Activated CD8-positive, alpha-beta memory T cell treated with anti-CD3 and anti-CD28 coated beads, Interleukin-2, amount 10 ng/mL, durations not matched to agents 7 days and 5 days (primary cell): ENCODE measurements at places on chromosomes 3 and 15.

DNA sequence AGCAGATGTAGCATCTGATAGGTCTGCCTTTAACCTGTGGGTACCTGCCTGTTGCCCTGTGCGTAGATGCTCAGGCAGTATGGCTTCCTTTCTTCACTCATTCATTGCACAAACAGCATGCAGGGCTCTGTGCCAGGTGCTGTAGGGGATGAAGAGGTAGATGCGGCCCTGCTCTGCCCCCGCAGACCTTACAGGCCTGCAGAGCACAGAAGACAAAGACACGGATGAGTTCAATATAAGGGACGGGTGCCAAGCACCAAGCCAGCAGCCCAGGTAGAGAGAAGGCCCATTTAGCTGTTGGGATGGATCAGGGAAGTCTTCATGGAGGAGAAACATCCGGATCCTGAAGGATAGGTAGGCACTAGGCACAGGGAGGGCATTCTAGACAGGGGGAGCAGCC is 69.4 kb downstream of the AAGAB start:
- no peak for DNase-seq

GRCh38 chr3:46865031-46865507 is 1.8 kb upstream of the MYL3 start:
- no peak for DNase-seq

DNA sequence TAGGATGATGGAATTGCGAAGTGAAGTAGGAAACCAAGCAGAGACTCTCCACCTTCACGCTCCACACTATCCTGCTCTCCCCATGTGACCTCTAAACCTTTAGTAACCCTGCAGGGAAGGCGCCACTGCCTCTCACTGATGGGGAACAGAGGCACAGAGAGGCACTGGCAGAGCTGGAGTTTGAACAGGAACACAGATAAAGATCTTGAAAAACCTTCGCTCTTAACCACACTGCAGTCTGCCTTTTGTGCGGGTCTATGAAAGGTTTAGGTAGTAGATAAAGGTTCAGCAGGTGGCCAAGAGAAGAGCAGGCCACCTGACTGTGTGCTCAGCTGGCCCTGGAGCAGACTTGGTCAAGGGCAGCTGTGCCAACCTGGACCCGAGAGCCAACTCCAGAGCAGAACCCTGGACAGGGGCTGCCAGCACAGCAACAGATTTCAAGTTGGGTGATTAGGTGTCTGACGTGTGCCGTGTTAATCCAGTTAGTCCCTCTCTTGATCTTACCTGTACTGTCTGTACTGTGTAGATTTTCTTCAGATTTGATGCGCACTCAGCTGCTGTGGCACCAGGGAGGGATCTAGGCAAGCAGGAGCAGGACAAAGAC is 15.2 kb downstream of the EIF4E3 start:
- no peak for DNase-seq

DNA sequence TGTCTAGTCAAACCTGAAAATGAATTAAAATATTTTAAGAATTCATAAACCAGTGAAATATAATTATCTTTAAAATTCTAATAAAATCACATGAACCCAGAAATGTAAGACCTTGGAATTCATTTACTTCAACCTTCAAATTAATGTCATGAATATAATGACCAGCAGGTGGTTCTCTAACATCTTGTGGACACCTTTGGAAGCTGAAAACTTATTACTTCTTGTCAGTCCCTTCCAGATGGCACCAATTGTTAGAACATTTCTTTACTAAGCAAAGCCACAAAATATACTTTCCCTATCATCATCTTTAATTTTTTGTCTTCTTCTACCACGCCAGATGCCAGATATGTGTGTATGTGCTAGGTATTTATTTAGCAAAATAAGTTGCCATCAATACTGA is 240.0 kb downstream of the MBNL1 start:
- no peak for DNase-seq

GRCh38 chr3:136142592-136142991 is 53.5 kb downstream of the MSL2 start:
- DNase-seq, result no peak

DNA sequence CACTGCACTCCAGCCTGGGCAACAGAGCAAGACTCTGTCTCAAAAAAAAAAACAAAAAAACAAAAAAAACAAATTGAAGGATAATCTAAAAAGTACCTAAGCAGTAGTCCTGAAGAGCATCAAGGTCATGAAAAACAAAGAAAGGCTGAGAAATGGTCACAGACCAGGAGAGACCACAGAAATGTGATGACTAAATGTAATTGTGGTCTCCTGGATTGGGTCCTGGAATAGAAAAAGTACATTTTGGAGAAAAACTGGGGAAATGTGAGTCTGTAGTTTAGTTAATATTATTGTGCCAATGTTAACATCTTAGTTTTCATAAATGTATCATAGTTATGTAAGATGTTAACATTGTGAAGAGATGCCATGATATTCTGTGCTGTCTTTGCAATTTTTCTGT is 267.5 kb upstream of the NR2E3 start:
- no peak for DNase-seq

GRCh38 chr3:195085356-195086130 is 185.4 kb downstream of the XXYLT1 start:
- no peak for DNase-seq

DNA sequence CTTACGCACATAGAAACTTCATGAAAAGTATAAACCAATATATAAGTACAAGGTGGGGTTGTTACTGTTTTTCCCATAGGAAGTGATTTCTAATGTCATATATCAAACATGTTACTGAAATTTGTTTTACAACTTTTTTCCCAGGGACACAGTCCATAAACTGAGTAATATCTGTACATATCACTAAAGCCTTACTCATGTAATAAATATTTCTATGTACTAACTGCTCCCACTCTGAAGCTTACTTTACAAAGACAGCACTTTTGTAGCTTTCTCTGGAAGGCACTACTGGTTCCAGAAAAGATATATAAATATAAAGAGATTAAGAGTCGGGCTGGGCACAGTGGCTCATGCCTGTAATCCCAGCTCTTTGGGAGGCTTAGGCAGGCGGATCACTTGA is 91.7 kb downstream of the MYO5A start:
- DNase-seq, result no peak

- DNase-seq, result no peak
These were observed 96.2 kb downstream of the ALDH1A2 start for GRCh38 chr15:57969355-57969754.

DNA sequence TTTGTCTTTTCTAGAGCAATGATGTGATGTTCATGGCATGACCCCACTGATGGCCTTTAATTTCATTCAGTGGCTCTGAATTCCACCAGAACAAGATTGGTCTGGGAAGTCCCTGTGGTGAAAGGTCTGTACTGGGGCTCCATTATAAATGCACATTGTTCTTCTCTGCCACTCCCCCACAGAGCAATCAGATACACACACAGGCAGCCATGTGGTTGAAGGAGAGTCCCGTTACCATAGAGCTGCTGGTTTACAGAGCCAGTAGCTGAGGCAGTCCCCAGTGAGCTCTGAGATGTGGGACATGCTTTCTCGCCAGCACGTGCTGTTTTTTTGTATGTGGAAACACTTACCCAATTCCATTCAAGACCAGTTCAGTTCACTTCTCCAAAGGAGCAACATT is 172.7 kb upstream of the TRIM42 start:
- no peak for DNase-seq

DNA sequence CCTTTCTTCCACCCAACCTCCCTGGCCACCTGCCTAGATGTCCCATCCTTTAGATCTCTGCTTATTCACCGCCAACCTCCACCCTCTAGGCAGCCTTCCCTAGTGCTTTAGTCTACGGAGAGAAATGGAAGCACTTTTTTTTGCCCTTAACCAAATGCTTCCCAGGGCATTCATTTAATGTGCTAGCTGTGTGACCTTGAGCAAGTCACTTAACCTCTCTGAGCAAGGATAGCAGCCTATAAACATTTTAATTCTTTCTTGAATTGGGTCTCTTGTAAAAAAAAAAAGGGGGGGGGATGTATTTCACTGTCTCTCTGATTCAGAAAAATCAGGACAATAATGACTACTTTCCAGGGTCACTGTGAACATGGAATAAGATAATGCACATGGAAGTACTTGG is 3.2 kb upstream of the INSYN1 start:
- no peak for DNase-seq

DNA sequence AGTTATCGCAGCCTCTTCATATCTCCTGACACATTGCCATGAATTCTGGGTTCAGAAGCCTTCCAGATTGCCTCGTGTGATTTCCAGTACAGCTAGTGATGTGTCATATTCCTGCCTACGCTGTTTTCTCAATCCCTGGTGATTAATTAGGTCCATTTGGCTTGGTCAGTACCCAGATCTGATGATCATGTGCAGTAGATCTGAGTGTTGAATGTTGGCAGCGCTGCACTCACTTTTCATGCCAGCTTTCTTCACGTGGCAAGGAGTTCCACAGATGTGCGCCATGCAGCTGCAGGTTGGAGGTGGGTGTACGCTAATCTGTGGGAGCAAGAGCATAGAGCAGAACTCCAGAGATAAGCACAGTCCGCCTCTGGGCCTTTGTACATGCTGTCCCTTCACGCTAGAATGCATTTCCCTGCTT is 86.9 kb upstream of the COL6A5 start:
- no peak for DNase-seq

DNA sequence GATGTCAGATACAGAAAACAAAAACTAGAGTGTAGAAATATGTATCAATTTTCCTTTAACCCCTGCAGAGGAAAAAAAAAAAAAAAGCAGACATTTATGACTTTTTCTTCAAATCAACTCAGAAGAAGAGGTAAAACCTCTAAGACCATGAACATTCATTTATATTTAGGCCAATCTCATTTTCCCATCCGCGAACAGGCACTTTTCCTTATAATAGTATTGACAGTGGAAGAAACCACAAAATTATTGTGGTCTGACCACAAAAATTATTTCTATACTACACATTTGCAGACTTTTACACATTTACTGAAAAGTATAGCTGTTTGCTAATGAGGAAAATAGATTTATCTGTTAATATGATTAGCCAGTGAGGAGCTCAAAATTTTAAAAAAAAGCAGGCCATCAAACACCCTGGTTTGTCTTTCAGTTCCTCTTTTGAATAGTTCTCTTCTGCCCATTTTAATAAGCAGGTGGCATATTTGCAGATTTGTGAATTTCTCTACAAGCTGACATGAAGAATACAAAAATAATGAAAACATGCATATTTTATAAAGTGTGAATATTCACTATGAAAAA is 5.7 kb downstream of the OSBPL11 start:
- DNase-seq, result no peak

- DNase-seq, result no peak
These were observed 9.7 kb downstream of the ERC2 start for GRCh38 chr3:56458496-56459103.

DNA sequence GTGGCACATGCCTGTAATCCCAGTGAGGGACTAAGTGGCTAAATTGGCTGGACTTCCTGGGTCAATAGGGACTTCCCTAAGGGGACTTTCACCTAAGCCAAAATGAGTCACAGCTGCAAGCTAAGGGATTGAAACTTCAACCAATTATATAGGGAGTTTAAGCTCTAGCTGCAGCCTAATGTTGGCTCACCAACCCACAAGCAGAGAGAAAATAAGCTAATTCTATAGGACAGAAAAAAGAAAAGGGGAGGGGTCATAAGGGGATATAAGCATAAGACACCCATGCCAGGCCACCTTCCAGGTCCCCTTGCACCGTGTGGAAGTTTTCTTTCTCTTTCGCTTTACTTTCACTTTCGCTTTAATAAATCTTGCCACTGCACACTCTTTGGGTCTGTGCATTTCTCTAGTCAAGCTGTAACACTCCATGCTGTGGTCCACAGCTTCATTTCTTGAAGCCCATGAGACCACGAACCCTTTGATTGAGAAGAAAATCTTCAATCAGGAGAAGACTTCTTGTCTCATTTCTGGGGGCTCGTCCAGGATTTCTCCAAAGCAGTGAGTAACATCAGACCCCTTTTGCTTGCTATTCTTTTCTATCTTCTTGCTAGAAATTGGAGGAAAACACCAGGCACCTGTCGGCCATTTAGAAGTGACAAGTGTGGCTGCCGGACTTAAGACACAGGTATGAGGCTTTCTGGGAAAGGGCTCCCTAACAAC is 192.3 kb downstream of the IGSF11 start:
- no peak for DNase-seq

GRCh38 chr15:43776101-43776717 is 557 bp downstream of the ELL3 start:
- peak; percentile 46 for DNase-seq

- no peak for DNase-seq
These were observed 74.1 kb downstream of the MME start for GRCh38 chr3:155154255-155154654.

- no peak for DNase-seq
These were observed 125.5 kb upstream of the FRMD4B start for GRCh38 chr3:69511361-69511760.

- DNase-seq, result no peak
These were observed 66.8 kb upstream of the BLM start for GRCh38 chr15:90650117-90650955.

DNA sequence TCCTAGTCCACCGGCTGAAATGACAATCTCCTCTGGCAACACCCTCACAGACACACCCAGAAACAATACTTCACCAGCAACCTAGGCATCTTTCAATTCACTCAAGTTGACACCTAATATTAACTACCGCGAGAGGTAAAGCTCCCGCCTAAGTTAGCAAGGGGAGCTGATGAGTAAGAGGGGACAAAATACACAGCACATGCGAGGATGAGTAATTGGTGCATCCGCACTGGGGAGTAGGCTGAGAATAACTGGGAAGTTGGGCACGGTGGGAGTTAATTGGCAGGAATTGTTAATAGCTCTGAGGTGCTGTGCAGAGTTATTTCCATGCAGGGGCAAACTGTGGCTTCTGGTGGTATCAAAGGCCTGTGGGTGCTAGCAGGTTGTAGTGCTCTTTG is 14.5 kb upstream of the PLD1 start:
- DNase-seq, result no peak

DNA sequence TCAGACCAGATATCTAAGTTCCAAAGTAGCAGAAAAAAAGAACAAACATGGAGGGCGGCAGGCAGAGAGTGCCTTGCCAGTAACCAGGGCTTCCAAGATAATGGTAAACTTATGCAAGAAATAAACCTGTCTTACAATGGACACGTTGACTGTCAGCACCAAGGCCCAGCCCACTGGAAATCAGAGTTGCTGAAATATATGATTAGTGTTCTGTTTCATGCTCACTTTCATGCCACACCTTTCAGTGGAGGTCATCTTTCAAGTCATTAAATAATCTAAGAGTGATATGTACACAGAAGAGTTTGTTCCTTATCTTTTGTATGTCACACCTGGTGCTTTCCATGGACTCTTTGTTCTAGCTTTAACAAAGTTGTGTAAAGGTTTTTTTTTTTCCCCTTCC is 358.1 kb downstream of the MECOM start:
- DNase-seq, result no peak

DNA sequence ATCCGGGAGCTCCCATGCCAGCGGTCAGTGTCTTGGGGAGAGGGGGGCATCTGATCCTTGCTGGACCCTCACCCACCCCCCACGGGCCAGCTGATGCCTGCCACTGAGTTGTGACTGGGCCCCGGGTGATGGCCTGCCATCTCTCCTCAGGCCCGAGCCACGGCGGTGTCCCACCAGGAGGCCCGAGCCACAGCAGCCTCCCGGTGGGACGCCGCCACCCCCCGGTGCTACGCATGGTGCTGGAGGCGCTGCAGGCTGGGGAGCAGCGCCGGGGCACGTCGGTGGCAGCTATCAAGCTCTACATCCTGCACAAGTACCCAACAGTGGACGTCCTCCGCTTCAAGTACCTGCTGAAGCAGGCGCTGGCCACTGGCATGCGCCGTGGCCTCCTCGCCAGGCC is 4.3 kb downstream of the H1-8 start:
- DNase-seq, result no peak
